ENCODE measurements at places on chromosomes 12 and 14.

- DNase-seq, result no peak
These were observed 96.6 kb downstream of the EMP1 start for GRCh38 chr12:13293096-13293495.

DNA sequence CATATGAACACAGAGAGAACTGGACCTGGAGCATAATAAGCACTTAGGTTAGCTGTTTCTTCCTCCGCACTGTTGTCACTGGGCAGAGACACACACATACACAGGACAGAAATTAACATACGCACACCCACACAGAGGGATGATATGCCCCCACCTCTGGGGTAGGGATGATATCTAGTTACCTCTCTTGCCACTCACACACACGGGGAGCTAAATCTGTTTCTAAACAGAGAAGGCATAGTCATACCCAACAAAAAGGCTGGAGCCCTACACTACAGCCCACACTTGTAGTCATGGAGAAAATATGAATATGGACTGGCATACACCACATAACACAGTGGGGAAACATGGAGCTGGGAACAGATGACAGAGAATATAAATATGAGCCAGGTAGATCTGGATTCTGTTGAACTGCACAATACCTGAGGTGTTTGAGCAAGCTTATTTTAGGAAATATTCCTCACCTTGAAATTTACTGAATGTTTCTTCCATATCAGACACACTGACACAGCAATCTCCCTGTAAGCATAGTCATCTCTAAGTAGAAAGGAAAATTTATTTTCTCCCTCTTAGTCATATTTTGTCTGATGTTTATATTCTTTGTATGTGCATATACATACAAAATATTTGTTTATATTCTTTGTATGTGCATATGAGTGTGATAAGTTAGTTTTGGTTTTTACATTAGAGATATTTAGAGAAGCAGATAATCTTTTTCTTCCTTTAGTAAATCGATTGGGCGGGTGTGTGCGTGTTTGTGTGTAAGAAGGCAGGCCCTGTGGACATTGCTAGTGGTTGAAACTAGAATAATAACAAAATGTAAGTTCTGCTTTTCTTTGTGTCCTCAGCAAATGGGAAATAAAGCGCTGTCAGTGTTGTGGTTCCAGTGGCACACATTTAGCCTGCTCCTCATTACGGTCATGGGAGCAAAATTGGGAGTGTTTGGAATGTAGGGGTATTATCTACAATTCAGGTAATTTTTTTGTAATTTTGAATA, 20.9 kb upstream of the SCFD1 start:
- no peak for DNase-seq

DNA sequence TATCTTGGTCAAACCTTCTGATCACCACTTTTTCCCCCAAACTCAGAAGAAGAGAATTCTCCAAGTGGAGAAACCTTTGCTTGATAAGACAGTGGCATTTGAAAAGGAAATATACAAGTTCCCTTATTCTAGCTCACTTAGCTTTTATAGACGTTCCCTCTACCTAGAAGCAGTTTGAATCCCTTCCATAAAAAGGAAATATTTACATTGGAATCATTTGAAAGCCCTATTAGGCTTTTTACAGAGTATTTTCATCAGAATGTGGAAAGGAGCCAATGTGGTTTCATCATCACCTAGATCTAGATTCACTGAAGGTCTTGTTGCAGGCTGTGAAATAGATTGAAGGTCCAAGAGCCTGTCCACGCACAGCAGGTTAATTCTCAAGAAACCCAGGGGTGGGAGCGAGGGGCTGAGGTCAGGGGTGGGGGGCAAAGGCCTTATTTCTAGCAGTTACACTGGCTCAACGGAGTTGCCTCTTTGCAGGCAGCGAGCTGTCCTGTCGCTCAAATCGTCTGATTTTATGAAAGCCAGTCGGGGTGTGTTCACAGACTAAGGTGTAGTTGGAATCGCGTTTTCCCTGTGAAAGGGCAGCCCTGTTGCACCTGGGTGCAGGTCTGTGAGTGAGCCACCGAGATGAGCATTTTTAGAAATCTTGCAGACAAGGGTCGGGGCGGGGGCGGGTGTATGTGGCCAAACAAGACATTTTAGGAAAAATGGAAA, 45.6 kb downstream of the AACS start:
- no peak for DNase-seq

DNA sequence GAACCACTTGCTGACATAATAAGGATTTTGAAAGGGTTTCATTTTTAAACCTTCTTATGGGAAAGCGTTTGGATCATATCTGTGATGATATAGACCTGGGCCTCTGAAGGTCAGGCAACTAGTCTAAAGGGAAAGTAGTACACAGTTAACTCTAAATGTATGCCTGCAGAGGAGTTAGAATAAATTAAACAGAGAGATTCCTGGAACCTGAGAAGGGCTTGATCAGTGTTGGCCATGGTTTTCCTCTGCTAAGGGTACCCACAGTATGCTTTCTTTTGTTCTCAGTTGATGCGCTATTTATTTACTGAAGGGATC, 14.4 kb upstream of the POLR3B start:
- DNase-seq, result no peak

DNA sequence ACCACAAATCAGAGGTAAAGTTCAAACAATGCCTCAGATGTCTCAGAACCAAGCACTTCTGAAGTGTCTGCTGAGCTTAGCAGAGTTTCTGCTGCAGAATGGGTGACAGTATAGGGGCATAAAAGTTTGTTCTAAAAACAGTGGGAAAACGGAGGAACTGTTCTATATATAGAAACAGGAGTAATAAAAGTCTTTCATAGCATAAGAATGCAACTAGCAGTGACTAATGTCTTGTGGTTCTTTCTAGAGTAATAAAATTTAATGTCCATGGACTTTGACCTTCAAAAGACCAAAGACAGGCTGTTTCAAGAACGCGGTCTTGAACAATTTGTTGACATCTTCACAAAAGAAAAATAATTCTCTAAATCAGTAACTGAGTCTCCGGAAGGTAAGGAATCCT, 107.5 kb upstream of the FAR2 start:
- DNase-seq, result no peak

GRCh38 chr12:96036765-96037455, 1.5 kb upstream of the LTA4H start:
- no peak for DNase-seq

GRCh38 chr12:74379114-74379513, 158.5 kb upstream of the ATXN7L3B start:
- DNase-seq, result no peak

DNA sequence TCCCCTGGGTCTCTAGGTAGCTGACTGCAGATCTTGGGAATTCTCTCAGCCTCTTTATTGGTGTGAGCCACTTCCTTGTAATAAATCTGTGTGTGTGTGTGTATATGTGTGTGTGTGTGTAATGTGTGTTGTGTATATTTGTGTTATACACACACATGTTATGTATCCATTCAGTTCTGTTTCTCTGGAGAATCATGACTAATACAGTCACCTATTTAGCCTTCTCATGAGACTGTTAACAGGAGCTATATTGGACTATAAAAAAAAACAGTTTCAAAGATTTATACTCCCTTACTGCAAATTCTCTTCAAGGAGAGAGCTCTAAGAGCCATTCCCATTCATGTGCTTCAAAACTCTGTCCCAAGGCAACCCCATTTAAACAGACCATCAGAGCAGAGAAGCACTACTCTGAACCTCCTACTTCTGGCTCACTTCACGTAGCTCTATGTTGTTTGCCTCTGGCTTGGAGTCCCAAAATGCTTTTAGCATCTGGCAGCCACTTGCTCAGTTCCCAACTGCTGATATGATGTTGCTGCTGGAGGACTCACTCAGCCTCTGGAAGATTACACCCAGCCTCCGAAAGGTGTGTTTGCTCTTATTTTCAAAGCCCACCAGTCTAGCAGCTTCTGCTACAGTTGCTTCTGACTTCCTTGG, 48.7 kb upstream of the KITLG start:
- no peak for DNase-seq

DNA sequence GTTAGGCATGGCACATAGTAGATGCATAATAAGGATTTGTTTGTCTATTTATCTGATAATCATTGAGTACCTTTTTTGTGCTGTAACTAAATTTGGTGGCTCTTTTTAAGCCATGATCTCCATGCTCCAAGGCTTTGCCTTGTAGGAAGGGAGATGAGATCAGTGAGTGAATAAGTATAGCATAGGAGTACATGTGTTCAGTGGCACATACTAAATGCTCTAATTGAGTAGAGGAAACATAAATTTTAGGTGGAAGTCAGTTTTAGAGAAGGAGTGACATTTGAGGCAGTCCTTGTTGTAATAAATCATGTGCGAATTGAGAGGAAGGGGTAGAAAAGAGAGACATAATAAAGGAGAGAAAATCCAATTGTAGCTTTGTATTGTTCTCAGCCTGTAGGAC, 482.6 kb downstream of the NRXN3 start:
- no peak for DNase-seq

GRCh38 chr12:75738486-75738885, 227.1 kb upstream of the KRR1 start:
- DNase-seq, result no peak

DNA sequence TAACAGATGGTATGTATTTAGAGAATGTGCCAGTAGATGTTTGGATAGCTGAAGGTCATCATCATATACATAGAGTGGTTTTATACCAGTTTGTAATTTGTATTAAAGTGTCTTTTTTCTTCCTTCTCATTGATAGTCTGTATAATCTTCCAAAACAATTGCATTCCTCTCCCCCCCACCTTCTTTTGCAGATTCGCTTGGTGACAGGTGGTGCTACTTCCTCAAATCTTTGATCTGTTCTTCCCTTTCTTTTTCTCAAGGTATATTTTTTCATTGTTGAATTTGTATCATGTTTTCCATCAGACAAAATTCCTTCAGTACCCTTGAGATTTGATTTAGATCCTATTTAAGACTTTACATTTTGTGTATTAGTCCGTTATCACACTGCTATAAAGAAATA, 15.0 kb downstream of the TBC1D15 start:
- no peak for DNase-seq

GRCh38 chr14:54424479-54424901, 16.7 kb downstream of the CNIH1 start:
- DNase-seq, result no peak

DNA sequence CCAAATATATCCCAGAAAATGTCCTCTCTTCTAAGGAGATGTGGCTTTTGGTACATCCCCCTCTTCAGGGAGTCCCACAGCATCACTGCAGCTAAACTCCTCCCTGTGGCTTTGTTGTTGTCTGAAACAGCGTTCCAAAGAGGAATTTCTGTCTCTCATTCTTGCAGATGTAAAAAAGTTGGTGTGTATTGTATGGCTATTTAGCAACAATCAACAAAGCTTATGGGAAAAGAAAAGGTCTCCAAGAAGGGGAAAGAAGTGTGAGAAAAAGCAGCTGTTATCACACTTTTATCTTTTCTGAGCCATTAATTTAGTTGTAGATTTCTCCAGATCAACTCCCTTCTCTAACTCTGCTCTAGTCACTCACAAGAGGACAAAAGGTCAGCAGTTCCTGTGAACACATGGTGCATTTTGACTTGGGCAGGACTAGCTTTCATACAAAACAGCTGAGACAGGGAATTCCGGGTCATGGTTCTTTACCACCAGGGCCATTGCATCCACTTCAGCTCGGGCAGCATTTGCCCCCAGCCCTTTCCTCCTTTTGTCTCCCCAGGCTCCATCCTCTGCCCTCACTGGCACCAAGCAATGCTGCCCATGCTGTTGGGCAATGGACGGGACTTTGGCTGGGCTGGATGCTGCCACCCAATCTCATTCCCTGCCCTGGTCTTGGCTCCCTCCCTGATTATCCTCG, 184.7 kb downstream of the TMX1 start:
- no peak for DNase-seq

DNA sequence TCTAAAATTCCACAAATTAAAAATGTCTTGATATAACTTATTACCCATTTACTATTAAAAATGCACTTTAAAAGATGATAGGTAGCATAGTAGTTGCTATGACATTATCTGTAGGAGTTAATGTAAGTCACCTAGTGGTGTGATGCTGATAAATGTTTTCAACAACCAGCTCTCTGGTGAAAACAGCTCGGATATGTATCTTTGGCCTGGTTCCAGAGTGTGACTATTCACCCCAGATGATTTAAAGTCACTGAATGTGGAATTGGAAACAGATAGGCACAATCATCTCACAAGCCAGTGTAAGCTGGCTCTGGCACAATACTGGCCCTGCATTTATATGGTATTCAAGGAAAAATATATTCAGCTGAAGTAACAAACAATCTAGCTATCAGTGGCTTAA, 9.2 kb upstream of the CCDC196 start:
- DNase-seq, result no peak

- DNase-seq, result no peak
These were observed 4.5 kb downstream of the USP15 start for GRCh38 chr12:62264706-62265105.

DNA sequence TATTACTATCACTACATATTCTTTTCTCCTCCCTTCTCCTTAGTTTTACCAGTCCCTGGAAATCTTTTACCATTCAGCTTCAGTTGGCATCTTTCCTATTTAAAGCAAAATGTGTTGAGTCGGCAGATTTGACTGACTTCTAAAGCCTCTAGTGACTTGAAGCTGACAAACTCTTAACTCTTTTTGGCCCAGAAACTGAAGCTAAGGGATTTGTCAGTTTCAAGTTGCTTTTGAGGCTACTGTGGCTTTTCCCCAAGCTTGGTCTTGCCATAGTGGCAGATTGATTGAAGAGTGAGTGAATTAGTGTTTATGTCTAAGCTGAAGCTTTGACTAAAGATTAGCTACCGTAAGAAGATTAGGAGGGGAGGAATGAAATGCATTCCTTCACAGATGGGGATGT, 104.0 kb downstream of the ETNK1 start:
- DNase-seq, result no peak

DNA sequence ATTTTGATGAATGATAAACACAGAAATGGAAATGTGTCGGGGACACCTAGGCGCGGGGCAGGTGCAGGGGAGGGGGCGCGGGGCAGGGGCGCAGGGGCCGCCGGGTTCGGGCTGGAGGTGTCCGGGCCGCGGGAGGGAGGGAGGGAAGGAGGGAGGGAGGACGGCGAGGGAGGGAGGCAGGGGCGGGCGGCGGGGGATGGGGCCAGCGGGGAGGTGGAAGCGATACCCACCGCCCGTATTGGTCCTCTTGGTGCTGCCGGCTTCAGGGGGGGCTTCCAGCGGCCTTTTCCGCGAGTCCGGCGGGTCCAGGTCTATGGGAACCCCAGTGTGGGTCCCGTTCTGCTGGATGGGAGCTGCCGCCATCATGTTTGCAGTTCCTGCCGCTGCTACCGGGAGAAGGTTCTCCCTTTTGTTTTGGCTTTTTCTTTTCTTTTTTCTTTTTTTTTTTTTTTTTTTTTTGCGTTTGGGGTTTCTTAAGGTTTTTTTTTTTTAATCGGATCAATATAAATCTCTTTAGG, 703 bp downstream of the NOVA1 start:
- no peak for DNase-seq
